ENCODE measurements at places on chromosomes 6 and 20.
A peak's percentile ranks its signal among the peaks of the same experiment; 100 is the strongest.

DNA sequence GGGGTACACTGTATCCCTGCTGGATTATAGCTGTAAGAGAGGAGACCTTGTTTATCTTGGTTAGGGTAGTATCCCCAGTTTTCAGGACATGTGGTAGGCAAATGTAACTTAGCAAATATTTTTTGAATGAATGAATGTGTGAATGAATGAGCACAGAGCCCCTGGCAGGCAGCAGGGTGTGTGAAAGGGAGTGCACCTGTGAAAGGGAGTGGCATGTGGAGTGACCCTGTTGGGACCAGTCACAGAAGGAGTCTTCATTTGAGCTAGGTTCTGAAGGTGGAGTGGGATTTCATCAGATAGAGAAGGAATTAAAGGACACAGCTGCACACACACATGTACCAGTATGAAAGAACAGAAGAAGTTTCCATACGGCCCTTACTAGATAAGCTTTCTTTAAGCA, 4.9 kb downstream of the SMAP1 start:
- DNase-seq = no peak

DNA sequence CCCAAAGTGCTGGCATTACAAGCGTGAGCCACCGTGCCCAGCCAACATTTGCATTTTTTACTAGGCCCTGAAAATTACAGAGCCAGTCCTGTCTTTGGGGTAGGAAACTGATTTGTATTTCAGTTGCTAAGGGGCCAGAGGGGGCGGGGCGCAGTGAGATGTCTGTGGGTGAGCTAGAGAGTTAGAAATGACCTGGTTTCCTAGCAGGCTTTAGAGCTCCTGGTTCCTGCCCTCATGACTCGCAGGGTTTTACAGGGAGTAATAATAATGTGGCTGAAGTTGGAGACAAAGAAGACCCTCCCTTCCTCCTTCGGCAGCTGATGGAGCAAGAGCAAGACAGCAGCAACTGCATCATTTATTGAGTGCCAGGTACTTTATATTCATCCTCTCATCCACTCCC, 131.5 kb downstream of the TFAP2C start:
- DNase-seq = no peak

DNA sequence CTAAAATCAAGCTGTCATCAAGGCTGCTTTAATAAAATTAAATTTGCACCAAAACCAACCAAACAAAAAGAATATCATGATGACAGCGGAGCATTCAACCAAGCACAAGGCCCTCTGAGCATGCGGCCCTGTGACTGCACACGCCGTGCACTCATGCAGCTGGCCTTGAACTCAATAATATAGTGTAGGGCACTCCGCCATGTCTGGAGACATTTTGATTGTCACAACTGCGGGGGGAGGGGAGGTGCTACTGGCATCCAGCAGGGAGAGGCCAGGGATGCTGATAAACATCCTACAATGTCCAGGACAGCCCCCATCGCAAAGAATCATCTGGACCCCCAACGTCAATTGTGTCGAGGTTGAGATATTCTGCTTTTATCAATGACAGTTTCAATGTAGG, 9.7 kb downstream of the MOCS3 start:
- DNase-seq = no peak

GRCh38 chr20:50629670-50630045, 61.7 kb downstream of the RIPOR3 start:
- no peak for DNase-seq

DNA sequence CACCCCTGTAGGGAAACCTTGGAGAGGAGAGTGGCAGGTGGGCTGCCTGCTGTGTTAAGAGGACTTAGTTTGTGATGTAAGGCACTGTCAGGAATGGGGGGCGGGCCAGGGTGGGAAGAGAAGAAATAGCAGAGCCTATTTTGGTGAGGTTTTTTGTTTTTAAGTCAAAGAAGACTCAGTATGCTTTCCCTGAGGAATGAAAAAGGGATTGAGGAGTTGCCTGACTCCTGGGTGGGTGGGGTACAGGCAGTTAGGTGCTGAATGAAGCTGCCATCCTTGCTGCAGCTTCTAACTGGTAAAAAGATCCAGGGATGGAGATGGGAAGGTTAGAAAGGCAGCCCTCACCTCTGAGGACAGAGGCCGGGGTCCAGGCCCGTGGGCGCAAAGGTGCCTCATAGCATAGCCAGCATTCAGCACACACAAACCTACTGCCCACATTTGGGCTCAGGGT, 37.9 kb downstream of the PLCG1 start:
- no peak for DNase-seq

DNA sequence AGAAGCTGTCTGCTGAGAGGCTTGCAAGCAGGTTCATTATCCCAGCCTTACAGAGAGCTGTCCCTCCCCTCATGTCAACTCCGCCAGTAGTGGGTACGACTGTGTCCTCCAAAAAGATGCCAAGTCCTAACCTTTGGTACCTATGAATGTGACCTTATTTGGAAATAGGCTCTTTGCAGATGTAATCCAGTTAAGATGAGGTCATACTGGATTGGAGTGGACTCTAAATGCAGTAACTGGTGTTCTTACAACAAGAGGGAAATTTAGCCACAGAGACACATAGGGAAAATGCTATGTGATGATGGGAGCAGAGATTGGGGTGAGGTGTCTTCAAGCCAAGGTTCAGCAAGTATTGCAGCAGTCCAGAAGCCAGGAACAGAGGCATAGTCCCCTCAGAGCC, 90.8 kb upstream of the FOXP4 start:
- DNase-seq = no peak

DNA sequence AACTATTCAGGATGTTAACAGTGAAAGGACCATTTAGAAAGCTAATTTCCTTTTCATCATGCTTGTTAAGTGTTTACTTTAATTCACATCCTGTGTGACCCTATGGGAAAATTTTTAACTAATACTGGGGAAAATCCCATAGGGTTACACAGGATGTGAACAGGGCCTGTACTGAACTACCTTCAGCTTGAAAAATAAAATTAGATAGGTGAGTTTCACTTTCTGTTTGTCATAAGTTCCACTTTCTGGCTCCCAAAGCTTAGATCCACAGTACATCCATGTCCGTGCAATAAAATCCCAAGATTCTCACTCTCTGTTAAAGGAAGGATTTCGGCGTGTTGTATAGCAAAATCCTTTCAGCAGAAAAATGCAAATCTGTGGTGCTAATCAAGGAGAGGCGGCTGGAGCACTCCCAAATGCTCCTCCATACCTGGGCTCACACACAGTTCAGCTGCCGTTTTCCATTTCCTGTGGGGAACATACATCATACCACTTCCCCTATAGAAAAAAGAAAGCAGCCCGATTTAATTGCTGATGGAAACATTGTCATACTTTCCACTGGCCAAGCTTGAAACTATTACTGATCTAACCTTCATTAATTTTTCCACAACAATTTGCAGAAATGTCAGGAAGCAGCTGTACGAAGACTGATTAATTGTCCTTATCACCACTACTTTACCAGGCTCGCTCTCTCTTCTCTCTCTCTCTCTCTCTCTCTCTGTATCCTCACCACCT, 125.2 kb downstream of the HIVEP2 start:
- DNase-seq = no peak

- no peak for DNase-seq
Measured at GRCh38 chr20:50322703-50323131, 132.1 kb downstream of the CEBPB start.

GRCh38 chr6:79778816-79779215, 147.7 kb downstream of the SH3BGRL2 start:
- DNase-seq = no peak

GRCh38 chr6:37630281-37630799, 67.3 kb downstream of the MDGA1 start:
- DNase-seq = peak; percentile 79

DNA sequence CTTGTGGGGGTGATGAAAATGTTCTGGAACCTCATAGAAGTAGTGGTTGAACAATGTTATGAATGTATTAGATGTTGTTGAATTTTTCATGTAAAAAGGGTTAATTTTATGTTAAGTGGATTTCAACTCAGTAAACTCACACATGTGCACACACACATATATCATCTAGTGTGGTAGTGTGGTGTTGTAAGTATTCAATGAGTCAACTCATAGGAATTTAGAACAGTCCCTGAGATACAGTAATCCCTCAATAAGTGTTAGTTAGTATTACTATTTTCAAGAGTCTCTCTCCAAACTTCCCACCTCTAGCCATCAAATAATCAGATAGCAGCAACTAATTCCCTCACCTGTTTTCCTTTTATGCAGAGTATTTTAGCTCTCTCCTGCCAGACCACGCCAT, 563.1 kb upstream of the JARID2 start:
- peak; percentile 56 for DNase-seq

DNA sequence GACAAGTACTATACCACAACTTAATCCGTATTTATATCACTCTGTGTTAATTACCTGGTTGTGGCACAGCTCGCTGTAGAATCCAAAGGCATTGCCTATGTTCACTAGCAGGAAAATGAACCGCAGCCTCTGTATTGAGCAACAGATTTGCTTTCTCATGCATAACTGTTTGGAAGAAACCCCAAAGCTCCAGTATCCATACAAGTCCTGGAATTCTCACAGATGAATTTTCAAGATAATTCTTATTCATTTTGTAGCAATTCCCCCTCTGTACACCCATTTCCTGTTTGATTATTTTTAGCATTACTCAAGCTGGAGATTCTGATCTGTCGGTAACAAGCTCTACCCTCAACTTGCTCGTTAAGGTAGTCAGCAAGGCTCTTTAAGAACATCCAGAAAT, 63.5 kb downstream of the STMND1 start:
- DNase-seq = no peak

DNA sequence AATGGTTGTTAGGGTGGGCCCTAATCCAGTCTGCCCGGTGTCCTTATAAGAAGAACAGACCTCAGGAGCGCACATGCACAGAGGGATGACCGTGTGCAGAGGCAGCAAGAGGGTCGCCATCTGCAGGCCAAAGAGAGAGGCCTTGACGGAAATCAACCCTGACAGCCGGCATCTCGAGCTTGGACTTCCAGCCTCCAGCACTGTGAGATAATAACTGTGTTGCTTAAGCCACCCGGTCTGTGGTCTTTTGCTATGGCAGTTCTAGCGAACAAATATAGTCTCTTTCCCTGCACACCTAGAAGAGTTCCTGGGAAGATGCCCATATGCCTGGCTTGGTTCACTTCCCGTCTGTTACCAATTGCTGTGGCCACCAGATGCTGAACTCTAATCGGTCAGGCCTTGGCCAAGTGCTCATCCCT, 35.3 kb upstream of the PTGIS start:
- DNase-seq = no peak

DNA sequence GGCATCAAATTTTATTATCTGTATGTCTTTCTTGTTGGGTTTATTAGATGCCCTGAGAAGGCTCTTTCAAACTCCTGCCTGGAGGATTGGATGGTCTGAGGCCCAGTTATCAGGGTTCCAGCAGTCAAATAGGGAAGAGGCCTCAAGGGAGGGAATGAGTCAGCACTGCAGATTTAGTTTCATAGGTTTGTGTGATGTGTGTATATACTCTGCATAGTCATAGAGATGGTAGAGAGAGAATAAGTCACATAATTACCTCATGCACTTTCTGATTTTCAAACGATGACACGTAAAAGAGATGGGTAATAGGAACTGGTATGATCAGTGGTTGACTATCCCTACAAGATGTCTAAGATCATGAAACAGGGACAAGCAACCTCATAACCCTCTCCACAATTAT, 82.1 kb downstream of the ADAT2 start:
- DNase-seq = peak; percentile 12

DNA sequence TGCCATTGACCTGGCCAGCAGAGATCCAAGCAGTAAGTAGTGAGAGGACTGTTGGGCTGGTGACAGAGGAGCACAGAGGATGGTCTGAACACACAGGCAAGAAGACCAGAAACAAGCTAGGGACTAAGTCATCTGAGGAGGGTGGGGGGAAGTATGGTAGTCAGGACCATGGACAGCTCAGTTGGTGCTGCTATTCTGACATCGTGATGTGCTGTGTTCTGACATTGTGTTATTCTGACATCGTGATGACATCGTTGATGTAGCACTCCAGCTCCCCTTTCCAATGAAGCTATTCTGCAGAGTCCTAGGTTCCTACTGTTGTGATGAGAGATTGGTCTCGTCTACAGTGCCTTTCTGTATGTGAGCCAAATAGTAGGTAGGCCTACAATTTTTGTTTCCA, 28.7 kb downstream of the CFAP206 start:
- peak; percentile 18 for DNase-seq

- peak; percentile 58 for DNase-seq
Measured at GRCh38 chr6:136599329-136600011, 49.2 kb upstream of the MAP7 start.

DNA sequence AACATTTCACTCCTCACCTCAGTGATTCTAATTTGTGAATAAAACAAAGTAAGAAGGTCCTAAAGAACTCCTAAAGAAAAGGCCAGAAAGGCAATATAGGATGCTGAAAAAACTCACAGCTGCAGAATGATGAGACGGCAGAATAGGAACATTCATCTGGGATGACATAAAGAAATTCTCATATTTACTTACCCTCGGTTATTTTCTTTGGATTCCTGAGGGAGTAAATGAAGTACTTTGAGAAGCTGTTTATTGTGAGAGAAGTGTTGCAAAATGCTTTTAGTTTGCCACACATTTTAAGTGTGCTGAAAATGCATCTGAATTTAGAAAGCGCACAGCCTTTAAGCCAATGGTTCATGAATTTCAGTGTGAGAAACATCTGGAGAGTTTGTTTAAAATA, 35.7 kb upstream of the RBL1 start:
- no peak for DNase-seq

DNA sequence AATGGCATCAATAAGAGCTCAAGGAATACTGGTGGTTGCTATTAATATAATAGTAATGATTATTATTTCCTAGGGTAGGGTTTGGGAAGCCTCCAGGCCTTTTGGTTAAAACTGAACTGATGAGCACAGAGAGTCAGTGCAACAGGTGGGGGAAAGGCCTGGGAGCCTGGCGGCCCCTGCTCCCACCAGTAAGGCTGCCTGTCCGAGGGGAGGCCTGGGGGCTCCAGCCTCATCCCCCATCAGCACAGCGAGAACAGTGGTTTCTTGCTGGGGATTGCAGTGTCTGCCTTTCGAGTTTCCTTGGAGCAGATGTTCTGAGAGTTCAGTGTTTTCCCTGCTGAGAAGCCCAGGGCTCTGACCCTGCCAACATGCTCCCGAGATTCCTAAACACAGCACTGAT, 340.4 kb downstream of the CDH26 start:
- DNase-seq = no peak

GRCh38 chr6:30555816-30556065, 548 bp downstream of the GNL1 start:
- no peak for DNase-seq
